ENCODE measurements at places on chromosomes 4 and X. TPM values are rescaled to one million over a fixed set of nuclear protein-coding genes. Genes with fewer than 3 reads are reported as not detected.

KLF8 gene
- 11.7 TPM for total RNA-seq

- no peak overlapping the region for H3K27ac ChIP-seq
- H3K27me3 ChIP-seq, result no peaks in the 10 kb centered on the region
- no peaks in the 10 kb centered on the region for H3K4me1 ChIP-seq
- no peaks in the 10 kb centered on the region for H3K36me3 ChIP-seq
- DNase-seq, result no peak
Observed at GRCh38 chr4:187552781-187553180, 442.8 kb upstream of the ZFP42 start.

DNA sequence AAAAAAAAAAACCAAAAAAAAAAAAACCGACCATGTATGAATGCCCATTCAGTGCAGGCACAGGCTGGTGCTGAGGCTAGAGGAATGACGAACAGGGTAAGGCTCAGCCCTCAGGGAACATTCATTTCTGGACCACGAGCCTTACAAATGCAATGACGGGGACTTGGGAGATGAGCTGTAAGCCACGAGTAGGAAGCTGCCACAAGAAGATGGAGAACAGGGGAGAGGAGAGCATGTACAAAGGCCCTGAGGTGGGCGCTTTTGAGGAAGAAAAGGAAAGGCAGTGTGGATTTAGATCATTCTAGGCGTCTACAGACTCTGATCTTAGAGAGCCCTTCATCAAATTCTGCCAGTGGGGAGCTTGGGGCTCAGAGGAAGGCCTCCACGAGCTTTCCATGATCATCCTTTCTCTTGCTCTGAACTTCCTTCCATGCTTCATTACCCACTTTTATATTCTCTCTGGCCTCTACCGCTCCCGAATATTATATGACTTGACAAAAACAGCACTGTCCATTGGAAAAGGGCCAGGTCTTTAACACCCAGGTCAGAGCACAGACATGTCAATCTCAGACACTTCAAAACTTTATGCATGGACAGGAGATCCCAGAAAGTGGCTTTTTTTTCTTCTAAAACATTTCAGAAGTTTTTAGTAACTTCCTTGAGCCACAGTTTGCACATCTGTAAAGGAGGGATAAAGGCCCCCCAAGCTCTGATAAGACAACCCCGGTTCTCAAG, 3.3 kb upstream of the ZNF518B start:
- H3K27ac ChIP-seq, result no peak overlapping the region
- H3K27me3 ChIP-seq, result no peaks in the 10 kb centered on the region
- no peaks in the 10 kb centered on the region for H3K36me3 ChIP-seq
- H3K4me3 ChIP-seq, result no peak overlapping the region
- DNase-seq, result no peak

GRCh38 chr4:126582737-126583136, 1050.0 kb upstream of the INTU start:
- H3K4me3 ChIP-seq, result no peak overlapping the region
- H3K27ac ChIP-seq, result no peak overlapping the region
- no peaks in the 10 kb centered on the region for H3K4me1 ChIP-seq
- DNase-seq, result peak; percentile 23
